ENCODE measurements at places on chromosomes 11 and 22. TPM values are rescaled to one million over a fixed set of nuclear protein-coding genes. Genes with fewer than 3 reads are reported as not detected.

- DNase-seq = peak; percentile 60
These were observed 23.1 kb upstream of the MICAL2 start for GRCh38 chr11:12087075-12088004.

DNA sequence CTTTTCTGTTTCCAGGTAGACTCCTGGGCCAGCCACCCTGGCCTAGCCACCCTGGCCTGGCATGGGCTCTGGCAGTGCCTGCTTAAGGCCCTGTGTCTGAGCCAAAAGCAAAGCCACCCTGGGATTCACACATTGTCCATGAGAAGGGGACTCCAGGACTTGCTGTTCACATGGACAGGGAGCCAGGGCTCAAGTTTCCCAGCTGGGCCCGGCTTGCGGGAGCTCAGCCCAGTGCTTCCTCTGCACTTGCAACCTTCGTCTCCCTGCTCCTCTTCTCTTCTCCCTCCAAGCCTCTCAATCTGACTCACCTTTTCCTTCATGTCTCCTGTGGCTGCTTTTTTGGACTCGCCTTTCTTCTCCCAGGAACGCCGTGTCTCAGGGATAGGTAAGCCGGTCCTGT, 130.3 kb downstream of the MICAL2 start:
- no peak for DNase-seq

GRCh38 chr22:33314316-33314715, 256.1 kb upstream of the SYN3 start:
- no peak for DNase-seq

DNA sequence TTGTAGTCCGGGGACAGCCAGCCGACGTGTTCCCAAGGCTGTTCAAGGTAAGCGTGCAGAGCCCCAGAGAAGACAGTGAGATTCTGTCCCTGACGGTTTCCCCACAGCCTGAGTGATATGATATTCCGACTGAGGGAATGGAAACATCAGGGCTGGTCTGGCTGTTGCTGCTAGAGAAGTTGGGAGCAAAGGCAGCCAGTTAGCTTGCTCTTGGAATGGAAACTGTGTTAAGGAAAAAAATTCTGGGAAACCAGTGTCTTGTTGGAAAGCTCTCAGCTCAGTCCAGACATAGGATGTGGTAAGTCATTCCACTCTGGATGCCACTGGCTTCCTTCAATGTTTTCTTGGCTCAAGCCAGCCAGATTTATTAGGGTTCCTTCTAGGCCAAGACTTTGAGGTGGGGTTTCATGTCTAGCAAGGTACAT, 8.8 kb downstream of the CRY2 start:
- DNase-seq = no peak

GRCh38 chr22:19022755-19023154, 86.7 kb upstream of the PRODH start:
- no peak for DNase-seq

DNA sequence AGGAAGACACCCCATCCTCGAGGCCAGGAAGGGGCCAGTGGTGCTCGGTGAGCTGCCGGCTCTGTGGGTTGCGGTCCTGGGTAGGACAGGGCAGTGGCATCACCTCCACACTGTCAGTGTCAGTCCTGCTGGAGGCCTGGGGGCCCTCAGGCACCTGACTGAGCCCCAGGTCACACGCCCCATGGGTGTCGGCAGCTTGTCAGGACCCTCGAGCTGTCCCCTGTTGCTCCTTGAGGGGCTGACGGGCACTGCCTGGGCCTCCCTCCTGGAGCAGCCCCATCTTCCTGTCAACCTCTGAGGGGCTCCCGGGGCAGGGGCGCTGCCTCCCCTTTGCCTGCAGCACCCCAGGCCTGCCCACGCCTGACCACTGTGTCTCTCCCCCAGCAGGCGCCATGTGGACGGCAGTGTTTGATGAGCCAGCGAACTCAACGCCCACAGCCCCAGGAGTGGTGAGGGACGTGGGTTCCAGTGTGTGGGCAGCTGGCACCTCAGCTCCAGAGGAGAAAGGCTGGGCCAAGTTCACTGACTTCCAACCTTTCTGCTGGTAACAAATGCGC, 35.4 kb downstream of the SBF1 start:
- no peak for DNase-seq

- DNase-seq = no peak
These were observed 2.6 kb downstream of the SPDYC start for GRCh38 chr11:65172600-65172999.

DNA sequence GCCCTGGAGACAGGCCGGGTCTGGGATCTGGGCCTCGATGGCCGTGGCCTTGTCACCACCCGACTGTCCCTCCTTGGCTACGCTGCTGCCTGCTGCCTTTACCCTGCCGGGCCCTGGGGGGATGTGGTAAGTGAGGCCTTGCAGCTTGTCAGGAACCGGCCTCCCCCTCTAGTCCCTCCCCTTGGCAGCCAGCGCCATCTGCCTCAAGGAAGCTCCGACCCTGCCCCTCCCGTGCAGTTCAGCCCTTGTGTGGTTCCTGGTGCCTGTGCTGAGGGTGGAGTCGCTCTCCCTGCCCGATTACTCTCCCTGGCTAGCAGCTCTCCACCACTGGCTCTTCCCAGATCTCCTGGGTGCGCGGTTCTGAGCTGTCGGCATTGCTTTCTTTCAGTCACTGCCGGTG, 33.7 kb downstream of the CTTN start:
- DNase-seq = no peak

DNA sequence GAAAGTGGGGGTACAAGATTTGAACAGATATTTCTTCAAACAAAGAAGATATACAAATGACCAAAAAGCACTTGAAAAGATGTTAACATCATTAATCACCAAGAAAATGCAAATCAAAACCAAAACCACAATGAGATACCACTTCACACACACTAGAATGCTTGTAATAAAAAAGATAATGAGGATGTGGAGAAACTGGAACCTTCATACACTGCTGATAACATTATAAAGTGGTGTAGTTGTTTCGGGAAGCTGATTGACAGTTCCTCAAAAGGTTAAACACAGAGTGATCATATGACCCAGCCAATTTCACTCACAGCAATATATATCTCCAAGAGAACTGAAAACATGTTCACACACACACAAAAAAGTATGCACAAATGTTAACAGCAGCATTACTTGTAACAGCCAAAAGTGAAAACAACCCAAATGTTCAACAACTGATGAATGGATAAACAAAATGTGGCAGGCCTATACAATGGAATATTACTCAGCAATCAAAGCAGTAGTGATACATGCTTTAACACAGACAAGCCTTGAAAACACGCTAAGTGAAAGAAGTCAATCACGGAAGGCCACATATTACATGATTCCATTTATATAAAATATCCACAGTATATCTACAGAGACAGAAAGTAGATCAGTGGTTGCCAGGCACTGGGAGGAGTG, 15.1 kb downstream of the PITPNB start:
- DNase-seq = no peak

GRCh38 chr11:22133776-22134175, 59.1 kb upstream of the ANO5 start:
- no peak for DNase-seq

The TREH gene
- not detected for total RNA-seq

The CALCA gene
- not detected for total RNA-seq

The CCDC188 gene
- total RNA-seq = not detected

The SCGB1D2 gene
- not detected for total RNA-seq

The P2RX6 gene
- 0.18 TPM for total RNA-seq
